Left ventricle myocardium superior (tissue), 1 donor: ENCODE measurements at places on chromosomes 6 and 20. TPM values are rescaled to one million over a fixed set of nuclear protein-coding genes. Genes with fewer than 3 reads are reported as not detected.

- DNase-seq, result no peak
Measured at GRCh38 chr6:134936476-134936875, 13.4 kb downstream of the ALDH8A1 start.

DNA sequence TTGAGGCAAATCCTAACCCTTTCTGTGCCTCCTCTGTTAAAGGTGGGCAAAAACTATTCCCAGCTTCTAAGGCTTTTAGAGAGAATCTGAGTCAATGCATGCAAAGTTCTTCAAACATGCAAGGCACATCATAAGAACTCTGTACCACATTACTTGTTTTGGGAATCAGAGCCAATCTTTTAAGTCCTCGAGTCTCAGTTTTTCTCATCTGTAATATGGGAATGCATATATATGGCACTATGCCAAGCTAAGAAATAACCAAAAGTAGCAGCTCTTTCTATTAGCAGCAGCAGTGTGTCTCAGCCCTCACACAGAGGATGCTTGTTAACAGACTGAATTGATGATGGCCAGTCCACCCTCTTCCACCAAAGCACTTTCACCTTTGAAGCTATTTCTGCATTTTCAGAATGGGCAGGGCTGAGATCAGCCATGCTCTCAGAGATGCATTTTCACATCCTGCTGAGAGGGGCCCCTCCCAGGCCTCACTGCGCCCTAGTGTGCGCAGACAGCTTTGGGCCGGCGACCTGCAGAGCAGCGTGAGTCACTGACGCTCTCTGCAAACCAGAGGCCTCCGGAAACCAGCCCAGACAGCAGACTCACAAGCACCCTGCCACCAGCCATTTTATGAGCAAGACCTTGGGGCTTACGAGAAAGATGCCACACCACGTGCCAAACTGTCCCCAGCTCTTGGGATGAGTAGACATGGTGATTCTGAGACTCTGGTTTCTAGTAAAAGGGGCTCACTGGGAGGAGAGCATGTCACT, 138.0 kb downstream of the NFATC2 start:
- DNase-seq, result peak; percentile 44

GRCh38 chr20:5848711-5849505, 98.7 kb downstream of the SHLD1 start:
- DNase-seq, result no peak

Gene NOP56
- total RNA-seq, result 54.2 TPM

Gene CTAGE9
- total RNA-seq, result not detected
